ENCODE measurements at places on chromosomes 4 and X. TPM values are rescaled to one million over a fixed set of nuclear protein-coding genes. Genes with fewer than 3 reads are reported as not detected.

GRCh38 chrX:153657161-153657560, 10.2 kb downstream of the DUSP9 start:
- no peak for DNase-seq

DNA sequence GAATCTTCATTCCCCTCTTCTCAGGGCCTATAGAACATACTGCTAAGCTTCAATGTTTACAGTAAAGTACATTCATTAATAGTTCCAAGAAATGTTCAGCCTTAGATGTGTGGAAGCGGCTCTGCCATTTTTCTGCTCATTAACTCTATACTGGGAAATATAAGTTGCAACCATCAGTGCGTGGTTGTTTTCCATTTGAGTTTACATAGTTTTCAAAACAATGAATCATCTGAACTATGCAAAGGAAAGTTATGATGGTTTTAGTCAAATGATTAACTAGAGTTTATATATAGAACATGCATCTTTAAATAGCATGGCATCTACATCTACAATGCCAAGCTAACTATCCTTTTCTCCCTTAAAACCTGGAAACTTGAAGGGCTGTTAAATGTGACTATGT, 29.6 kb downstream of the LEF1 start:
- no peak for DNase-seq

DNA sequence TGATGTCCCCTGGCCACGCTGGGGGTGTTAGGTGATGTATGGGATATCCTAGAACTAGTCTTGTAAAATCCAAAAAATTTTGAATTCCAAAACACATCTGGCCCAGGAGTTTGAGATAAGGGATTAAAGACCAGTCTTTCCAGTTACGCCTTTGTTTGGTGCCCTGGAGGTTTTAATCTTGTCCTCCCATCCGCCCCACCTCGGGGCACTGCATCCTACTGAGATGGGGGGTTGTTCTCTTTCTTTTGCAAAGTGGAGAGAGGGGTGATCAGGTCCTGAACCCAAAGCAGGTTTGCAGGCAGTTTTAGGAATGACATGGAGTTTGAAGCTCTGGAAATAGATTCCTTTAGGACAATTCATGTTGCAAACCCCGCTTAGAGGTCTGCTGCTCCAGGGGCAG, 1.8 kb downstream of the SUV39H1 start:
- no peak for DNase-seq

- DNase-seq = no peak
These were observed 99.5 kb downstream of the NEUROG2 start for GRCh38 chr4:112416464-112416863.

- no peak for DNase-seq
These were observed 70.6 kb upstream of the ANK2 start for GRCh38 chr4:112978691-112979472.

GRCh38 chrX:135432881-135433521, 11.3 kb downstream of the SMIM10L2A start:
- DNase-seq = no peak

- DNase-seq = no peak
These were observed 67.4 kb downstream of the RASGEF1B start for GRCh38 chr4:81404294-81404693.

DNA sequence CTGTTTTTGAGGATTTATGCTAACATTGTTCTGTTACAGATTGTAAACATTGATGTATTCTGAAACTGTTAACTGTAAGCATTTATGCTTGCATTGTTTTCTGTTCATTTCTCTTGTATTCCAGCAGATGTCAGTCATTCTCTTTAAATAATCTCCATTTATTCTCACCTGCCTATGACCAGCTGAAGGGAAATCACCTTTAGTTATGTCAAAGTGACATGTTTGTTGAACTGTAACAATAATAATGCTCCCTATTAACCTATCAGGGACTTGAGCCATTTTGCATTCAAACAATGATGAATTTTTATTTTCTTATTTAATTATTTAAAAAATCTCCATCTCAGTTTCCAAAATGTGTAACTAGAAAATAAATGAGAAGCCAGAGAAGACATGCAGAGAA, 58.0 kb downstream of the SPCS3 start:
- DNase-seq = peak; percentile 39

GRCh38 chrX:108029928-108030711, 14.7 kb upstream of the VSIG1 start:
- DNase-seq = no peak

DNA sequence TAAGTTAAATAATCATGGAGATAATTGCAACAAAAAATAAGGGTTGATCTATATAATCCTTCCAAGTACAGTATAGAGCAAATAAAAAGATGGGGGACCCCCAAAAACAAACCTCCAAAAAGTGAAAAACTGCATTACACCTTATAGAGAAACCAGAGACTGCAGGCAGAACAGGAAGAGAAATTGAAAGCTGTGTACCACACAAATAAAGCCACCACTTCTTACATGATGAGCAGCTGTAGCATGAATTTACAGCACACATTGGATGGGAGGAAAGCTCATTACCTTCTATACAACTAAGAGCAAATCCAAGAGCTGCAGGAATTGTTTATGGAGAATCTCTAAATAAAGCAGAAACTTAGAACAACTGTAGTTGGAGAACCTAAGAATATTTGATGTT, 152.4 kb upstream of the PDE5A start:
- DNase-seq = no peak

- no peak for DNase-seq
These were observed 18.7 kb upstream of the ZNF630 start for GRCh38 chrX:48090123-48090522.

- DNase-seq = no peak
These were observed 149.8 kb upstream of the BOD1L1 start for GRCh38 chr4:13777341-13777740.

DNA sequence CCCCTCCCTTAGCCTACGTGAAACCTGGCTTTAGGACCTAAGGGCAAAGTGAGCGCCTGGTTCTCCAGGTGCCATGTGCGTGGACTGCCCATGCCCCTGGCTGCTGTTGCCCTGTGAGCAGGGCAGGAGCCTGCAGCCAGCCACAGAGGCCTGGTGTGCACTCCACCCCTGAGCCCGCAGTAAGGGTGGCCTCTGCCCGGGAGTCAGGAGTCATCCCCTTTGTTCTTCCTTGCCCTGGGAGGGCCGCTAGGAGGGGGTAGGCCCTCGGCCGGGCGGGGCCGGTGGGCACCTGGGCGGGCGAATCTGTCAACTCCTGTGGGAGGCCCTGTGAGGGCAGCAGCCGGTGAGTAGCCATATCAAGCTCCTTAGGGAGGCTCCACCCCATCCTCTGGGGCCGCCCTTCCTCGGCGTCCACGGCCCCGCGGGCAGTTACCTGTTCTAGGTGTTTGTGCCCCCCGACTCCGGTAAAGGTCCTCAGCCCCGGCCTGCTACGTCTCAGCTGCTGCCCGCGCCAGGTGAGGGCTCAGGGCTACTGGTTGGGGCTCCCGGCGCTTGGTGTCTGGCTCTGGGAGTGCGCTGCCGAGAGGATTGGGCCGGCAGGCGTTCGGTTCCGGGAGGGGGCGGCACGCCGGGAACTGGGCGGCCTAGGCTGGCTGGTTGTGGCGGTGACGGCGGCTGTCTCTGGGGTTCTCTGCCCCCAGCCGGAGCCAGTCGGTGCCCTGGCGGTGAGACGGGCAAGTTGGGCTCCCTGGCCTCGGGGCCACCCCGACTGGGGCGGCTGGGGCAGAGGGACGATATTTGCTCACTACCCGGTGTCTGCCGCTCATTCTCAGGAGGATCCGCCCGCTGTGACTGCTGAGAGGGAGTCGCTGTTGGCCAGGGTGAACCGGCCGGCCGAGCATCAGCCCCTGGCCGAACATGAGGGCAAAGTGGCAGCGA, 1060.2 kb downstream of the TECRL start:
- no peak for DNase-seq

DNA sequence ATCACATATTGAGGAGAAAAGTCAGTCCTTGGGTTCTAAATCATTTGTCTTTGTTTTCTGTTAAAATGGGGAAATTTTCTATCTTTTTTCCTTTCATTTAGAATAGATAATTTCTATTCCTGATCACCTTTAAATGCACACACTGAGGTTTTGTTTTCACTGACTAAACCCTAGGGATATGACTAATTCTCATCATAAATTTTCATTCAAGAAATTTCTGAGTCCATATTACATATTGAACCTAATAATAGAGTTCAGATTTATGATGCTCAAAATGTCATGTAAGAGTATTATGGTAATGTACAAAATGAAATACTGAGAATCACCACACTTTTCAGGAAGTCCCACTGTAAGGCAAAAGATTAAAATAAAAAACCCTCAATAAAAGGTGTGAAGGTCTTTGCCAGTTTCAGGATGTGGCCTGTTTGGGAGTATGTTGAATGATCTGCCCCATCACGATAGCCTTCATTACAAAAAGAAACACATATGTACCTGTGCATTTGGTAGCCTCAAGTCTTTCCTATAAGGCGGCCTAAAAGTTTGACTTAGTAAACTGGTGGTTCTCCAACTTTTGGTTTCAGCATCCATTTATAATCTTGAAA, 49.4 kb downstream of the LEF1 start:
- DNase-seq = no peak

DNA sequence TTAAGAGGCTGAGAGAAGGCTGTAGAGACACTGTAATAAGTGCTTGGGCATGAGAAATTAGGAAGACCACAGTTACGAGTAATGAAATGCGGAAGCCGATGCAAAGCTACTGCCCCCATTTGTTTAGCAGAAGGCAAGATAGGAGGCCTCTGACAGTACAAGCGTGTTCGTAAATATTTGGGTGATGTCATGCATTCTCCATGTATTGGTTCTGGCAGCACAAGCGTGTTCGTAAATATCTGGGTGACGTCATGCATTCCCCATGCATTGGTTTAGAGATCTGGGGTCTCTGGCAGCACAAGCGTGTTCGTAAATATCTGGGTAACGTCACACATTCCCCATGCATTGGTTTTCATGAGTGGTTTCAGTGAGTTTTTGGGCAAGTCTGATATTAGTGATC, 661.5 kb upstream of the FRG1 start:
- DNase-seq = no peak

GRCh38 chrX:139446832-139447231, 83.7 kb upstream of the F9 start:
- DNase-seq = no peak

- DNase-seq = no peak
These were observed 71.6 kb upstream of the NFKB1 start for GRCh38 chr4:102429553-102429952.

- DNase-seq = no peak
These were observed 43.8 kb upstream of the KCNIP4 start for GRCh38 chr4:21992330-21992729.

DNA sequence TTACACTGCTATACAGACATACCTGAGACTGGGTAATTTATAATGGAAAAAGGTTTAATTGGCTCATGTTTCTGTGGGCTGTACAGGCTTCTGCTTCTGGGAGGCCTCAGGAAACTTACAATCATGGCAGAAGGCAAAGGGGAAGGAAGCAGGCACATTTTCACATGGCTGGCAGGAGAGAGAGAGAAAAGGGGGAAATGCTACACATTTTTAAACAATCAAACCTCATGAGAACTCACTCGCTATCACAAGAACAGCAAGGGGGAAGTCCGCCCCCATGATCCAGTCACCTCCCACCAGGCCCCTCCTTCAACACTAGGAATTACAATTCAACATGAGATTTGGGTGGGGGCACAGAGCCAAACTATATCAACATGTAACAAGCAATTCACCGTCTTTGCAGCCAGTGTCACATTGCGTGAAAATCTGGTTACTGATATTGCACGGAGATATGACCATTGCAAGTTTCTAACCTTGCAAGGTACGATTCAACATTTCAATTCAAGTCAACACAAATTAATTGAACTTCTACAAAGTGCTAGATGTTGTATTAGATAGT, 61.7 kb upstream of the RELL1 start:
- DNase-seq = no peak

GRCh38 chr4:66330125-66330524, 659.8 kb upstream of the EPHA5 start:
- DNase-seq = no peak

Gene UGT2B17
- total RNA-seq = not detected

Gene ASB12
- total RNA-seq = not detected

Gene SCRG1
- total RNA-seq = not detected

Gene ZFYVE28
- total RNA-seq = 10.8 TPM

Gene REELD1
- not detected for total RNA-seq

Gene DCUN1D4
- 50.6 TPM for total RNA-seq

Gene VCX3B
- not detected for total RNA-seq

Gene SNCA
- 124 TPM for total RNA-seq

Gene NLRP2B
- total RNA-seq = not detected

Gene MID1
- 29.8 TPM for total RNA-seq

Gene PRKG2
- total RNA-seq = not detected

Gene UGT2A1
- total RNA-seq = not detected

All from endothelial cell of umbilical vein (primary cell).